ENCODE measurements at places on chromosomes 16 and 17.

GRCh38 chr17:31061678-31062077, 33.1 kb upstream of the NF1 start:
- no peak for DNase-seq

GRCh38 chr17:38881600-38882191, 11.8 kb downstream of the LASP1 start:
- DNase-seq: no peak

GRCh38 chr17:80796430-80796861, 195.2 kb upstream of the CHMP6 start:
- DNase-seq: no peak

DNA sequence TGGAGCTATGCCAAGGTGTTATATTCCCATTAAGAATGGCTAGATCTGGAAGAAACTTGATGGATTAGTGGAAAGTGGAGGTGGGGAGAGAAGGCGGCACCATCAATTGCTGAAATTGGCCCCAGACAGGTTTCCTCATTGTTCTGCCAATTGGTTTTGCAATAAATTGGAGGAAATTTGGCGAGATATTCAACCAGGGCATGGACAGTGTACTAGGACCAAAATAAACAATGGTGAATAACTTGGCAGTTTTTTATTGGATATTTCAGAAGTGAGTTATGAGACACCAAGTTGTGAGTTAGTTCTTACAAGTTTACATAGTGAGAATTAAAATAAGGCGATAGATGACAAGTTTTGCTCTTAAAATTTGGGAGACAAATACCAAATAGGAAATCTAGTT, 41.1 kb upstream of the SOX9 start:
- DNase-seq: no peak

DNA sequence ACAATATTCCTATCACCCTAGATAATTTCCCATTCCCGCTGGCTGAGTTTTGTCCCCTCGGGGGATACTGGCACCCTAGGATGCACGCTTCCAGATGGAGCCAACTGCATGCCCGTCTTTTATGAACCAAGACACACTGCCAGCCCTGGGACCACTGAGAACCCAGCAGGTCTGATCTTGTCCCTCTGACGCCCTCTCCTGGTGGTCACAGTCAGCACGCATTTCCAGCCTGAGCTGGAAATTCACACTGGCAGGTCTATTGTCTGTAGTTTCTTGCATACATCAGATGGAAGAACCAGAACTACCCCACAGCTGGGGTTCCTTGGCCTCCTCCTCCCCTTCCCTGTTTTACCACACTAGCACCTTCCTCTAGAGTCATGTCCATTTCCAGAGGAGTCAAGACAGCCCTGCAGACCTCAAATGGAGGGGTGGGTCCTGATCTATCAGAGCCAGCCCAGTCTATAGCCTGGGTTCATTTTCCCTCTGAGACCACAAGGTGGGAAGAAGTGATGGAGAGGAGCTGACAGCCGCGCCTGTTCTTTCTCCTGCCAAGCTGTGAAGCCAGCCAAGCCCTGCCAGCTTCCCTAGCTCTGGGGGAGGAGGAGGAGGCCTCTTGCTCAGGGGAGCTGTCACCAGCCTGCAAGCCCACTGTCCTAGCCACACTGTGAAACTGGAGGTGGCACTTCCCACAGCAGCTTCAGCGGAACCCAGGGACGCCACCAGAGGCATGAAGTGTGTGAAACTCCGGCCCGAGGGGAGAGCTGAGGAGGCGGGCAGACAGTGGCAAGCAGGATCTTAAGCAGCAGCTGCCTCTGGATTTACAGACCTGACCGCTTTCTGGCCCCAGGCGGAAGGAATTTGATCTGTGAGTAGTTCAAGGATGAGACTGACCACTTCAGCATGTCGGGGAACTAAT, 29.3 kb downstream of the MXRA7 start:
- peak; percentile 63 for DNase-seq

DNA sequence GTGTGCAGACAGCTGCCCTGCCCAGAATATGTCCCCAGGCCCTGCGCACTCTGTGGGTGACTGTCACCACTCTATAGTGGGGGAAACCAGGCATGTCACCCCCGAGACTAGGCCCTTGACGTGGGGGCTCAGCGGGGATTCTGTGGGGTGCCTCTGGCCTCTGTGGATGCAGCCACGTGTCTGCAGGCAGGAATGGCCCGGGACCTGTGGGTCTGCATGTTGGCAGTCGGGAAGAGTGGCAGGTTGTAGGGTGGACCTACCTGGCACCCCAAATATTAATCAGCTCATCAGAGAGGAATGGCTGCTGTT, 954 bp downstream of the IL32 start:
- DNase-seq: no peak

- DNase-seq: no peak
These were observed 30.2 kb downstream of the PLCD3 start for GRCh38 chr17:45101883-45102811.

GRCh38 chr17:15290605-15291004, 25.5 kb upstream of the PMP22 start:
- no peak for DNase-seq

GRCh38 chr17:2521257-2521656, 9.6 kb upstream of the METTL16 start:
- no peak for DNase-seq

DNA sequence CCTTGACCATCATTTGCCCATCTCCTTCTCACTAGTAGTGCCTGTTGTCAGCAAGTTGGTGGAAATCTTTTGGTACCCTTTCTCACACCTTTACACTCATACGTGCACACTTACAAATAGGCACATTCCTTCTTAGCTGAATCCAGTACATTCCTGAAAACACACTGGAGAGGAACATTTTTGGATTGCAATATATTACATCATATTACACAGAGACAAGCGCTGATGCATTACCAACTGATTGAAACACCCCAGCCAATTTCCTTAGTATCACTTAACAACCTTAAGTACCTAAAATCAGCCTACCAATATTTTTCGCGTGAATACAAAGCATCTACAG, 64.1 kb downstream of the PLCG2 start:
- DNase-seq: no peak

- DNase-seq: no peak
These were observed 104.0 kb upstream of the HS3ST4 start for GRCh38 chr16:25587783-25588182.

DNA sequence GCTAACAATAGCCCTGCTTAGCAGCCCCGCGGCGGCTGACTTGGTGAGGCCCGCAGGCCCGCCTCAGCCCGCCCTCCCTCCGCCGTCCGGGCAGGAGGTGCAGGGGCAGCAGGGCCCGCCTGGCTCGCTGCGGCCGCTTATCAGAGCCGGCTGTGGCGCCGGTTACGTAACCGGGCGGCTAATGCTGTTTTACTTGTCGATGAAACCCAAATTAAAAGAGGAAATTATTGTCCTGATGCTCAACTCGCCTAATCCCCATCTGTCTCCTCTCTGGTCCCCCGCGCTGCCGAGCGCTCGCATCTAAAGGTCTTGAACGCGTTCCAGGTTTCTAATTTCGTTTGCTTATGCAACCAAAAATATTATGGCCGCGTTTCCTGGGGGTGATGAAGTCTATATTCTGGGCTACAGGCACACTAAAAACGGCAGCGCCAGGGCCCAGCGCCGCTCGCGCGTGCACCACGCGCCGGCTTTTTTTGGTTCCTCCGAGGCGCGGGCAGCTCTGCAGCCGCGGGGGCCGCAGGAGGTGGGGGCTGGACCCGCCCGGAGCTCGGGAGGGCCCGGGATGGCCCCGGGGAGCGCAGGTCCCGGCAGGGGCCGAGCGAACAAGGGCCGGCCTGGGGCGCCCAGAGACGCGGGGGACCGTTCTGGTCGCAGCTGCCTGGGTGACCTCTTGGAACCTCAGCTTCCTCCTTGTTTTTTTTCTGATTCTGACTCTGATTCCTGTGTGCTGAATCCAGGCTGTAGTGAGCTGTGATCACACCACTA, 65.2 kb upstream of the TOB1 start:
- peak; percentile 19 for DNase-seq

DNA sequence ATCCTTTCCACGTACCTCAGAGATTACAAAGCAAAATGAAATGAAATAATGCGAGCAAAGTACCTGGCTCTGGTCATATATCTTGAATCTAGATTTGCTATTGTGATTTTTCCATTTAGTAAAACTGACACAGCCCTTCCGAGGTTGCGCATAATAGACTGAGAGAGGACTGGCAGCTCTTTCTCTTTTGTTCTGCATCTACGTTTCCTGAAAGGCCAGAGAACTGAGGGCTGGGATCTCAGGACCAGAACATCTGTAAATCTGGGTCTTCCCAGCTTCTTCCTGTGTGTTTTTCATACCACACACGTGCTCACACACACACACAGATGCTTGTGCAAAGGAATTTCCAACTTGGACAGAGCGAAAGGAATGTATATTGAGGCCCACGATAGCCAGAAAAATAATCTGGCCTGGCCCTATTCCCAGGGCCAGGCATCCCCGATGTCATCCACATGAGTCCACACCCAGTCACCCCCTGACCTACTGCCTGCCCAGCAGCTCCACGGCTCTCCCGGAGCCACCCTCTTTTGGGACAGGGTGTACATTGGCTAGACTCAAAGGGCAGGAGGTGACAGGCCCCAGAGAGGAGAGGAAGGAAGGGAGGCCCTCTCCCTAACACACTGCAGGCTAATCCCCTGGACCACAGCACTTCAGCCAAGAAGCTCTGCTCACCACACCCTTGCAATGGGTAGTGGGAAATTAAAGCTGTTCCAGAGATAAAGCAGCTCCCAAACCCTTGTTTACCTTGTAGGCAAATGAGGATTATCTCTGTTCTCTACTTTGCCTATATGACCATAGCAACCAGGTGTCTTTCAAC, 41.8 kb downstream of the NOL11 start:
- DNase-seq: no peak

DNA sequence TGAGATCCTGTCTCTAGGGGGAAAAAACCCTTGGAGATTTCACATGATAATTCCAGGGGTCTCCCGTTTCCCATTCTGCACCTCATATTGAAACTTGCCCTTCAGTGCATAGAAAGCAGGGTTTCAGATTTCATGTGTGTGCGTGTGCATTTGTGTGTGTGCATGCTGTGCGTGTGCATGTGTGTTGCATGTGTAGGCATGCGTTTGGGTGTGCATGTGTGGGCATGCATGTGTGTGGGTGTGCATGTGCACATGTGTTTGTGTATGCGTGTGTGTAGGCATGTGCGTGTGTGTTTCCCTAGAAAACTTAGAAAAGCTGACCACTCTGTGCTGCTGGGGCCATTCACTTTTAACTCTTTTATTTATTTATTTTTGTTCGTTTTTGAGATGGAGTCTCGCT, 40.0 kb downstream of the IL21R start:
- no peak for DNase-seq

DNA sequence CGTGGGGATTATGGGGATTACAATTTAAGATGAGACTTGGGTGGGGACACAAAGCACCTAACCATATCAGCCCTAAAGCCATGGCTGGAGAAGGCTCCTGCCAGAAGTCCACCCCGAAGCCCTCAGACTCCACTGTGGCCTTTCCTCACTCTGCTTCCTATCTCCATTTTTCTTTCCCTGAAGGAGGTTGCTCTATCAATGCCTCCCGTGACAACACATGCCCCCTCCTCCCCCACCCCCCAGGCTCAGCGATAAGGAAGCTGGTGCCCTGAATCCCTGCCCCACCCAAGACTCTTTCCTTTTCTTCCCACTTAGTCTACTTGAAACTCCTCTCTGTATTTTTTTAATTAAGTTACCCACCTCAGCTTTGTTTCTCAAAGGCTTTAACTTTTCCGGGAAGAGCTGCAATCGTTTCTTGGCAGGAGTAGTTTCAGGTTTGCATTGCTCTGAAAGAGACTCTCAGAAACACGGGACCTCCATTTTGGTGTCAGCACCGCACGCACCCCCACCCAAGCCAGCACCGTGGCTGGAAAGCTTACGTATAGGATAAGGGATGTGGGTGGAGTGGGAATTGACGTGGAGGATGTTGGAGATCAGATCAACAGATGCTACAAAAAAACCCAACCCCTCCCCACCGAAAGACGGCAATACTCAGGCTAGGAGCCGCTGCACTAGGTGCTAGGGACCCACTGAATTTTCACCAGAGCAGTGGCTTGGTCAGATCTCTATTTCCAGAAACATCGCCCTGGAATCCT, 15.2 kb upstream of the CA4 start:
- DNase-seq: no peak
